ENCODE measurements at places on chromosomes 5 and 9.

GRCh38 chr5:16866273-16866672, 69.8 kb downstream of the MYO10 start:
- DNase-seq, result no peak

- DNase-seq, result no peak
These were observed 7.5 kb downstream of the SLC22A5 start for GRCh38 chr5:132376694-132377641.

DNA sequence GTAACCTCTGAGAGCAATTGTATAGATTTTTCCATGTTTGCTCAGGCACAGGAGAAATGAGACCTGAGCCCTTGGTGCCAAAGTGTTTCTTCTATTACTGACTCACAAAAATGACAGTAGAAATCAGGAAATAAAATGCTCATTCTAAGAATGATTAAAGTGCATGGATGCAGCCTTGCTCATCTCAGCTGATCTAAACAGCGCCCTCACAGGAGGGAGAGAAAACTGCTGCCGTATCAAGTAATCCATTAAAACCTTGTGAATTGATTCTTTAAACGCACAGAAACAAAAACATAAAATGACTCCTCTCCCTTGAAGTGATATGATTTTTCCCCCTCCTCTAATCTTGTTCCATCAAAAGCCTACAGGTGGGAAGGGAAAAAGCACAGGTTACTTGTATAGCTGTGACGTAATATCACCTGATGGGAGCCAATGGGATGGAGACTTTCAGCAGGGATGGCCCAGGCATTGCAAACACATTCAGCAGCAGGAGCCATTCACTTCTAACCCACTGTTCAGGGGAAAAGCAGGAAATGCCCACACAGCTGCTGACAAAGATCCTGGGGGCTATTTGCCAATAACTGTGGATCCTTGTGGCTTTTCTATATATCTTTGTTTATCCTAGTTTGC, 76.7 kb downstream of the PLCXD3 start:
- no peak for DNase-seq

DNA sequence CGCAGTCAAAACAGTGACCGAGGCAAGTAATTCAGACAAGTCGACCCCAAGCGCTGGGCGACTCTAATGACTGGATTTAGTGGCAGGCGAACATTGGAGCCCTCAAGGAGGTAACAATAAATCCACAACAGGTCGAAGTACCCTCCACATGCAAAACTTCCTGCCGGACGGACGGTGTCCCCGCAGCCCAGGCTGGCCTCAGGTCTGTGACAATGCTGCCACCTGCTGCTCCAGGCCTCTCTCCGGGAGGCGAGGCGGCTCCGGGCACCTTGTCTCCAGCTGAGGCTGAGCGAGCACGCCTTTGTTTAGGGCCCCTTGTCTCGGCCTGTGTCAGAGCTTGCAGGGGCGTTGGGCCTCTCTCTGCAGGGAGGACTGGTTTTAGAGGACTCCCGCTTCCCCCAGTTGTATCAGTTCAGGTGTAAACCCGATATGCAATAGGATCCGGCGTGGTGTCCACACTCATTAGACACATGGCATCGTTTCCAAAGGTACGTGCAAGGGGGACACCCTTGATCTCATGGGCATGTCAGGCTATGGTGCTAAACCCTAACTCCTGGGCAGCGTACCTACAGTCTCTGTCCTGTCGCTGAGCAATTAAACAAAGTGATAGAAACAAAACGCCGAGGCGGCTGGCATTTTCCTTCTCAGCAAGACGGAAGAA, 628.0 kb upstream of the ADAMTS16 start:
- DNase-seq, result no peak

- no peak for DNase-seq
These were observed 10.3 kb downstream of the WWC1 start for GRCh38 chr5:168301593-168302390.

DNA sequence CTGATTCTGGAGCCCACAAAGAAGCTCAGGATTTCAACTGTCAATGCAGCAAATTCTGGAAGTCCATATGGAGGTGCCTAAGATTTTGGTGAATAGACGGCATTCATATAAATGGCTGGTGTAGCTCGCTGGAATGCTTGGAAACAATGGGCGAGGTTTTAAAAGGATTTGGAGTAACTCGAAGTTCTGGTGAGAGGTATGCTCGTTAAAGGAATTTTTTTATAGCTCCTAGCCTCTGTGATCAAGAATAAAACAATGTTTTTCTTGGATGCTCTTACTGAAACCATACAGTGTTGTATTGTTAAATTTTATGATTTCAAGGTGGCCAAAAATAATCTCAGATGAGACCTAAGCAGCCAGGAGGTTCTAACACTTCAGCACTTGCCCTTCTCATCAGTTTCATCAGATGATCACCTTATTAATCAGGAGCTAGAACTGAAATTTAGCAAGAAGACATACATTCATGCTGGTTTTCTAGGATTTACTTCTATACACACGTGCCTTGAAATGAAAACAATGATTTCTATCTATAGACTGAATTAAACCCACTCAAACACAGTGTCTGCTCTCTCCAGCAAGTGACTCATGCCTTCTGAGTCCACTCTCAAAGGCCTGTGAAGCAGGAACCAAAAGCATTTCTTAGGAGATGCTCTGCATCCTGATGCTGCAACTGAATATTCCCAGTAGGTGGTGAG, 79.2 kb downstream of the OTULIN start:
- no peak for DNase-seq

DNA sequence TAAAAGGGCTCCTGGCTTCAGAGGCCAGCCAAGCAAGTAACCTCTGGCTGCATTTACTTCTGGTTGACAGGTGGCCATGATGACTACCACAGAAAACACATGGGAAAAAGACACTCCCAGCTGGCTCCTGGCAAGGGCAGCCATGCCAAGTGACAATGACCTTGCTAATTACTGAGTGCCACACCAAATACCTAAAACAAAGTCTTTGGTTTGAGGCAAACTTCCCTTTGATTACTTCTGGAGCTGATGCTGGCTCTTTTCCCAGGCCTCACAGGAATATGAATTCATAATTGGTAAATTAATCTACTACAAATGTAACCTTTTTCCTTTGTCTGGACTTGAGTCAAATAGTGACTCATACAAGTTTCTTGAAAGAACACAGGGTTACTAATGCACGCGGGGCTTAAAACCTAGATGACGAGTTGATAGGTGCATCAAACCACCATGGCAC, 61.0 kb downstream of the LPAR1 start:
- DNase-seq, result no peak

- no peak for DNase-seq
These were observed 174.0 kb downstream of the PLK2 start for GRCh38 chr5:58285900-58286299.

GRCh38 chr5:147784146-147784987, 1.8 kb upstream of the JAKMIP2 start:
- no peak for DNase-seq

DNA sequence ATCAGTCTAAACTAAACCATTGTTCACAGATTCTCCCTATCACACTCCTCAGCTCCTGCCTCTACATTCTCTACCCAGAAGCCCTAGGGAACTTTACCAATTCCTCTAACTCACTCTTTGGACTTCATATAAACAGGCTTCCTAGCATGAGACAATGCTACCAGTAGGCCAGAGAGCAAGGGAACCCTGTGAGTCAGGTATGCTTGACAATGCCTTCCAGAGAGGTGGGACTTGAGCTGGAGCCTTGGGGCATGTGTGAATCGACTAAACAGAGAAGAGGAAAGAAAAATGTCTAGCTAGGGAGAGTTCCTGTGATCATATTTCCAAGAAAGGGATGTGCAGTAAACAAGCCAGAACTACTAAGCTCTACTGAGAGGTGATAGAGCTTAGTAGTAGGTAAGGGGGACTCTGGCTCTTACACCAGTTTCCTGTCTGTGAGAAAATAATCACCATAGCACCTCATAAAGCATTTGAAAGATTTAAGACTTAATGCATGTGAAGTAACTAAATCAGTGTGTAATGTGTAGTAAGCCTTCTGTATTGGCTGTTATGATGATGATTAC, 6.4 kb upstream of the RFK start:
- no peak for DNase-seq

DNA sequence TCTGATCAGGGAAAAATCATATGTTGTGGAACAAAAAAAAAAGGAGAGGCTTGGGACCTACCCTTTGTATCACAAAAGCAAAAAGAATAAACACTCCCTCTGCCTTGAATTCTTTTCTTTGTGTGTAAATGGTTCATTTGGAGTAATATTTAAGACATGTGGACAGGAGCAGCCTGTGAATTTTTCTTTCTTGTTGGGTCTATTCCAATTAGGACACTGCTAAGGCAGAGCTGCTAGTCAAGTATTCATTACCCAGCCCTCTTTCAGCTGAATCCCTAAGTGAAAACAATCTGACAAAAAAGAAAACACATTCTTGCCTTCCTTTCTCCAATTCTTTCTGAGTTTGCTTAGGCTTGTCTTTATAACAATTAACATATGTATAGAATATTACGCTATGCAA, 330.0 kb downstream of the EBF1 start:
- DNase-seq, result no peak

GRCh38 chr9:4815381-4815956, 22.7 kb downstream of the RCL1 start:
- DNase-seq, result no peak

DNA sequence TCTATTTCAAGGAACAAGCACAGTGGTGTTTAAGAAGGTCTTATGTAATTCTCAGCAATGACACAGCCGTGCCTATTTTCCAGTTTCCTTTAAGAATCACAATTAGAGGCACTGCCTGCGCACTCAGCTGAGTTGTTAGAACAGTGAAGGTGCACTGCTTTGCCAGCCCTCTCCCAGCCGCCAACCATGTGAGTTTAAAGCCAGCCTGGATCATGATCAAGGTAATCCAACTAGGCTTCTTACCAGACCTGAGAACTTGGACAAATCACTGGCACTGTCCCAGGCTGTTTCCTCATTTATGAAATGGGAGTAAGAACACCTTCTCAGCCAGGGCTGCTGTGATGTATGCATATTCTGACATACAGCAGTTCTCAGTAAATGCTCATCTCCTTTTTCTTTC, 99.6 kb downstream of the ASTN2 start:
- DNase-seq, result no peak

GRCh38 chr5:139164020-139164419, 34.1 kb downstream of the SIL1 start:
- no peak for DNase-seq

DNA sequence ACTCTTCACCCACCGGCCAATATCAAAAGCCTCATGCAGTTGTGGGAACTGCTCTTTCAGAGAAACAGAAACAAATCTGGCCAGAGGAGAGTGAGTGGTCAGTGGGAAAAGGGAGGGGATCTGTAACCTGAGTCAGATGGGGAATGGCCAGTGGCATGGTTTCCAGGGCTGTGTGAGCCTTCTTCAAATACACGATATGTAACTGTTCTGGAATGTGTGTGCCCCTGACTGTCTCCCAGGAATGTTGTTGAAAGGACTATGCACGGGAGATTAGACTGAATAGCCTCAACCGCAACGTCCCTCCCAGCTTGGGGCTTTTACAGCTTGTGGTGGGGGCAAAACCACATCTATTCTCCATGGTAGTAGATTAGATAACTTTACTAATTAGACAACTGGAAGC, 60.8 kb downstream of the SH3TC2 start:
- DNase-seq, result no peak

DNA sequence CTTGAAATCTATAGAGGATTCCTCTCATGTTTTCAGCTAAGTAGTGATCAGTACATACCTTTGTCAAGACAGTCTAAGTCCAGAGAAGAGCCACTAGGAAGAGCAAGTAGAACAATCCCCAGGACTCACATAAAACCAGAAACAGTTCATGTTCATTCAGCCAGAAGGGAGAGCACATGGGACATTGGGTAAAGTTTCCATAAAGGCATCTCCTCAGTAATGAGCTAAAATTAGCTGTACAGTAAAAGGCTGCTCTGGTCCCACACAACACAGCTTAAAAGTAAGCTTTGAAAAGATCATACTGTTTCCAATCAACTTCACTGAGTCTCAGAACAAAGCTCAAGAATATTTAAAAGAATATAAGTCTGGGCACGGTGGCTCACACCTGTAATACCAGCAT, 32.4 kb downstream of the HOMER1 start:
- DNase-seq, result no peak

GRCh38 chr5:137040024-137040423, 459.1 kb downstream of the SPOCK1 start:
- DNase-seq, result no peak

DNA sequence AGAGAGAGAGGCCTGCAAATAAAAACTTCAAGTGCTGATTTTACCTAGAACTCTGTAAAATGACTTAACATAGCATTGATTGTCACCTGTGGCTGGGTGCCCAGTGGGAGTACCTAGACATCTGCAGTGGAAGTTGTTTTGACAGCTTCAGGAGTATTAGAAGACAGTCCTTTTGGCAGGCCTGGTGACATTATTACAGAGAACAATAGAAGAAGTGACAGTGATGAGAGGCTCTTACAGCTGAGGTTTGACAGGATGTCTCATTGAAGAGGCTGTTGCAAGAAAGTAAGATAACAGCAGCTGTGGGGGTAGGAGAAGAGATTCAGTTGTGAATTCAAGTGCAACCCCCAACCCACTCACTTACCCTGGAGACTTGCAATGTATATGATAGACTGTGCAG, 27.9 kb upstream of the MUSK start:
- no peak for DNase-seq

DNA sequence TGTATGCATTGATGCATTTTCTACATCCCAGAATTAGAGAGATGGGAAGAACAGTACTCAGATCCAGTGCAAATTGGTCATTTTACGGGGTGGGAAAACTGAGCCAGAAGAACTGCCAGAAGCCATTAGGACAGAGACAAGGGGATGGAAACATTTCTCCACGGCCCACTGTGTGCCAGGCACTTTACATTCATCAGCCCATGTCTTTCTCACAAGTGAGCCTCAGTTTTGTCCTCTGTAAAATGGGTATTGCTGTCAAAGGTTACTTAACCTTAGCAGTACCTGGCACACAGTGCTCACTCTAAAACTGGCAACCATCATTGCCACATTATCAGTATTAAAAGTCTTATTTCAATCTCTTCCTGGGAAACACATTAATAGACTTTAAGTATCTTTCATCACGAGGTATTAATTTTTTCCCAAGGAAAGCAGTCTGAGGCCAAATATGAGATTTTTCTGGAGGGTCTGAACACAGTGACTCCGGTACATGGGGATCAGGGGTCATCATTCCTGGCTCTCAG, 5.2 kb downstream of the DUSP1 start:
- no peak for DNase-seq

GRCh38 chr5:80755626-80756025, 100.8 kb upstream of the DHFR start:
- DNase-seq, result no peak

DNA sequence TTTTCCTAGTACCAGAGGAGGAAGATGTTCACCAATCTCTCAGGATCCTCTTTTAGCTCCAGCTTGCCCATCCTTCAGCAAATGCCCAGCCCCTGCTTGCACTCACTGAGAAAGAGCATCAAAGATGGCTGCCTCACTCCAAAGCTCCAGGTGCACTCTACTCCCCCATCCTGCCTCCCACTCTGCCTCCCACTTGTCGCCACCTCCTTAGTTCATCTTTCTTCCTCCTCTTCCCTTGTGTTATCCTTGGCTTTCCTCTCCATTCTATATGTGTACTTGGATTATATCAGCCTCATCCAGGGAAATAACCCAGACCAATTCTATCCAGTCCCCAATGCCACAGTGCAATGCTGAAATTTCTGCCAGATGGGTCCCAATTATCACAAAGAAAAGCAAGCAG, 87.1 kb upstream of the CPLX2 start:
- no peak for DNase-seq

- no peak for DNase-seq
These were observed 2.7 kb upstream of the PURA start for GRCh38 chr5:140111011-140111858.

GRCh38 chr5:75513841-75514240, 2.1 kb downstream of the POLK start:
- no peak for DNase-seq

- no peak for DNase-seq
These were observed 694 bp downstream of the RMI1 start for GRCh38 chr9:83981126-83981871.

- no peak for DNase-seq
These were observed 9.7 kb downstream of the IPPK start for GRCh38 chr9:92660266-92660665.
